Activated CD8-positive, alpha-beta memory T cell treated with anti-CD3 and anti-CD28 coated beads for 48 hours (primary cell): ENCODE measurements at places on chromosomes 5 and 9.

DNA sequence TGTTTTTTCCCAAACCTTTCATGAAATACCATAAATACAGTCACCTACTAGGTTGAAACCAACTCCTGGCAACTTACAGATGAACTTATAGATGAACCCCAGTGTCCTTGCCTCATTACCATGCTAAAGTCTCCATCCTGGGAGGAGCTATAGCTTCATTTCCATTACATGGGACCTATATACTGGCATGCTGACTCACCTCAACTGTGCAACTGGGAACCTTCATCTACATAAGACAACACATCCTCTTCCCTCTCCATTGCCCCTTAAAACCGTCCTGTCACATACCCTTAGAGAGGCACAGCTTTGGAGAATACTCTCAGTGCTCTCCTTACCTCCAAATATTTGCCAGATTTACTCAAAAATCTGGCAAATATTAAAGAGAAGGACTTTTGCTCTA, 638.3 kb downstream of the HTR1A start:
- DNase-seq, result no peak

- no peak for DNase-seq
These were observed 138.9 kb downstream of the GADD45G start for GRCh38 chr9:89743573-89744254.

DNA sequence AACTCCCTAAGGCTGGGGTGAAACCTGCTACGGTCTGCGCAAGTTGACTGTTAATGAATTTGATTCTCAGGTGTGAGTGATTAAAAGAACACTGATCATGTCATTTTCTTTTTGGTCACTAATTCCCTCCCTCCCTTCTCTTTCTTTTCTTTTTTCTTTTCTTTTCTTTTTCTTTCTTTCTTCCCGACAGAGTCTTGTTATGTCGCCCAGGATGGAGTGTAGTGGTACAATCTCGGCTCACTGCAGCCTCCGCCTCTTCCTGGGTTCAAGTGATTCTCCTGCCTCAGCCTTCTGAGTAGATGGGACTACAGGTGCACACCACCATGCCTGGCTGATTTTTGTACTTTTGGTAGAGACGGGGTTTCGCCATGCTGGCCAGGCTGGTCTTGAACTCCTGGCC, 2.6 kb downstream of the ANXA1 start:
- no peak for DNase-seq

DNA sequence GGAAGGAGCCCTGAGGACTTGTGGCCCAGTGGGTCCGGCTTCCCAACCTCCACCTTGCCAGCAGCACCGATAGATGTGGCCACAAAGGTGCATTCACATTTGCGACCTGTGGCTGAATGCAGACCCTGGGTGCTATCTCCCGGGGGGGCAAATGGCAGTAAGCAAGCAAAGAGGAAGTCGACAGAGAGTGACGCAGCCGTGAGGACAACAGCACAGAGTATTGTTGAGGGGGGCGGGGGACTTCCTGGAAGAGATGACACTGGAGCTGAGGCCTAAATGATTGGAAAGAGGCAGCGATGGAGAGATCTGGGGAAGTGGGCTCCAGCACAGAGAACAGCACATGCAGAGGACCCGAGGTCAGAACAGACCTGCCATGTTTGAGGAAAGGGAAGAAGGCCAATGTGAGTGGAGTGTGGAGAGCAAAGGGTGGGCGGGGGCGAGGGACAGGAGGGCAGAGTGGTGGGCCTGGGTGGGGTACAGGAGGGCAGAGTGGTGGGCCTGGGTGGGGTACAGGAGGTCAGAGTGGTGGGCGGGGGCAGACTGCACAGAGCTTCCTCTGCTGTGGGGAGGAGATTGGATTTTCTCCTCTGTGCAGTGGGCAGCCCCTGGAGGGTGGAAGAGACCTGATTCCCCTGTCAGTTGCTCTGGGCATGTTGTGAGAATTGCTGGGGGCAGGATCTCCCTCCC, 42.6 kb downstream of the ADAMTS2 start:
- DNase-seq, result no peak

GRCh38 chr9:101028346-101029314, at the start of gene PLPPR1:
TSS of gene PLPPR1 (plus strand) at chr9:101028727.
- DNase-seq, result no peak

DNA sequence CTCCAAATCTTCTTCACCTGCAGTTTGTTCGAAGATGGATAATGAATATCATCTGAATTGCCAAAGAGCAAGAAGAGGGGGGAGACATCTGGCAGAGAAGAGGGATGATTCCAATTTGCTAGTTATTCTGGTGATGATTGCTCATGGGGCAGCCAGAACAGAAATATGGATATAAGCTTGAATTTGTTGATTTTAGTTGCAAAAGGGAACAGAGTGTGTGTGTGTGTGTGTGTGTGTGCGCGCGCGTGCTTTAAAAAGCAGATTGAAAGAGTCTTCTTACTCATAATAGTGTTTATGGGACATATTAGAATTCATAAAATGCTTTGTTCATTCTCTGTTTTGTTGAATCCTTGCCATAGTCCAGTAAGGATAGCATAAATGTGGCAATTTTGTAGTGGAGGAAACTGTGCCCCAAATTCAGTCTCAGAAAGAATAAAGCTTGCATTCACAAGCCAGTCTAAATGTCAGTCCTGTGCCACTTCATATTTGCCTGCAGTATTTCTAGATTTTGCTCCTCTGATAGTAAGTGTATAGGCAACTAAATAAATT, 436.3 kb upstream of the KLF4 start:
- no peak for DNase-seq

DNA sequence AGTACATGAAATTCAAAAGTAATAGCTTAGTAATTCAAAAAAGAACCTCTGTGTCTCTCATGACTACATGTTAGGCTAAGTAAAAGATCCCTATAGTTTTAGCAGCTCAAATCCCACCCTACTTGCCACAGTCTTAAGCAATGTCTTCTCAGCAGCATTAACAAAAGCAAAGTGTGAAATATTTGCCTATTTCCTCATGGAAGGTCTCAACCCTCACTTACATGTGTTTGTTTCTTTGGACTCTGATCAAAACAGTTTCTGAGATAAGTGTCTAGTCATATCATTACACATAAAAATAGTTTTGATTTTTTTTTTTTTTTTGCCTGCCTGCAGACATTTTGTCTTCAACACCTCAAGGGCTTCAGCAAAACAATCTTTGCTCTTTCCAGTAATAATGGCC, 310.5 kb downstream of the CETN3 start:
- no peak for DNase-seq

DNA sequence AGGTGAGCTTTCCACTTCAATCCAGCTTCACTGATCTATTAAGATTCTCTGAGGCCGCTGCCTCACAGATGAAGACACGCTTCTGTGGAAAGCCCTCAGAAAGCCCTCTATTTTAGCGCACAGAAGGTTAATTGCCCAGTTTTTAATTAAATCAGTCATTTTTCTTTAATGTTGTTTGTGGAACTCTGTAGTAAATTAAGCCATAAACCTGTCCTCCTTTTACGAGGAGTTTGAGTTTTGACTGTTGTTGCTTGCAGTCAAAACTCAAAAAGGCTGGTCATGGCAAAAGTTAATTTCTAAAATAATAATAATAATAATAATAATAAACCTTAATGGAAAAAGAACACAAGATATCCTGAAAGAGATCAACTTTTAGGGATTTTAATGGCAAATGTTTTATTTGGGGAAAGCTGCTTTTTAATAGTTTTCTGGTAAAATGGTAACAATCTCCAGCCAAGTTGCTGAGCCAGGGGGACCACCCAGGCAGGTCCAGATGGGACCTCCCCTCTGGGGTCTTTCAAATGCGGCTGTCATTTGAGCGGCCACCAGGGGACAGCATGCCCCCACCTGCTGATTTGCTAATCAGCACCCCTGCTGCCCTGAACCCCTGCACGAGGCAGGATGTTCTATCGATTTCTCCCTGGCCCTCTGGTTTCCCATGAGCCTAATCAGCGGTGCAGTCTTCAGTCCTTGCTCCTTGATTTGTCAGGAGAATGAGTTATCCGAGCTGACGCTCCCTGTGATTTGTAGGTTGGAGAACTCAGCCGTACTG, 247.2 kb downstream of the FSTL4 start:
- no peak for DNase-seq

DNA sequence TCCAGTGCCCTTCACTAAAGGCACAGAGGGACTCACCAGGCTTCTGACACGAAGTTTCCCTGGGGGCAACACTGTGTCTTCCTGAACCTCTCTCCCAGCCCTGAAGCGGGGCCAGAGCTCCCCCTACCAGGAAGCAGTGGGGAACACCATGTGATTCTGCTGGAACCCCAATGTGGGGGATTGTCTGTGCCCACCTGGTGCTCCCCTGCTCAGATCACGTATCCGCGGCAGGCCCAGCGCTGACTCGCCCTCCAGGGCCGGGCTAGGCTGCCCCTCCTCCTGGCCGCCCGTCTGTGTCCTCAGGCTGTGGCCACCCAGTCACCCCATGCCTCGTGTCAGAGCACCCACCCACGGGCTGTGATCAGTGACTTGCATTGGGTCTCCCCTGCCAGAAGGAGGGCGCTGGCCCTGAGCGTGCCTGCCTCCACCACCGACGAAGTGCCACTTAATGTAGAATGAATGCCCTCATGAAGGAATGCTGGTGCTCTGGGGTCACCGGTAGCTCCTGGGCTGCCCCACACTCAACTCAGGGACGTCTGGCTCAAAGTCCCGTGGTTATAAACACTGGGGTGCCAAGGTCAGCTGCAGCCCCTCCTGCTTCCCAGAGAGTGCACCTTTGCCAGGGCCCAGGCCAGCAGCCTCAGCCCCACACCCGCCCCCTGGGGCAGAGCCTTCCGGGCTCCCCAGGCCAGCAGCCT, 22.1 kb downstream of the SARDH start:
- DNase-seq, result no peak
